ENCODE measurements at places on chromosomes 1 and 21. TPM values are rescaled to one million over a fixed set of nuclear protein-coding genes. Genes with fewer than 3 reads are reported as not detected.

BLACAT1 gene
- not detected for total RNA-seq

RHBG gene
- not detected for total RNA-seq

FAF1 gene
- 39.6 TPM for total RNA-seq

CSF3R gene
- 0.14 TPM for total RNA-seq

SLAMF6 gene
- total RNA-seq: not detected

MIXL1 gene
- total RNA-seq: not detected

Data from placental pericyte (primary cell).